ENCODE measurements at places on chromosomes 1 and 21.
A peak's percentile ranks its signal among the peaks of the same experiment; 100 is the strongest.

- DNase-seq = no peak
Observed at GRCh38 chr1:9753121-9753531, 70.6 kb downstream of the CLSTN1 start.

GRCh38 chr1:24403806-24404205, 9.8 kb downstream of the STPG1 start:
- no peak for DNase-seq

DNA sequence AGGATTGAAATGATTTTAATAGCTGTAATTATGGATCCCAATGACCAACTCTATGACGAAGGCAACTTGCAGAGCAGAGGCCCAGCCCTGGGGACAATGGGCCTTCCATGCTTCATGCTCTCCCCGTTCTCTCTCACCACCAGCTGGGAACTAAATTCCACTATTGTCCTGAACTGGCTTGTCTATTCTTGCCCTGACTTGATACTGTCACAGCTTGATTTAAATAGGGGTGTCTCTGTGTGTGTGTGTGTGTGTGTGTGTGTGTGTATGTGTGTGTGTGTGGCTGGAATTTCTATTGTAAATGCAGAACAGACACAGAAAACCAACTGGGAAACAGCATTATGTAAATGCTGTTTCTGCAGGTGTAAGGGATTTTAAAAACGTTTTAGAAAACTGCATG, 57.0 kb downstream of the SLC22A15 start:
- no peak for DNase-seq

DNA sequence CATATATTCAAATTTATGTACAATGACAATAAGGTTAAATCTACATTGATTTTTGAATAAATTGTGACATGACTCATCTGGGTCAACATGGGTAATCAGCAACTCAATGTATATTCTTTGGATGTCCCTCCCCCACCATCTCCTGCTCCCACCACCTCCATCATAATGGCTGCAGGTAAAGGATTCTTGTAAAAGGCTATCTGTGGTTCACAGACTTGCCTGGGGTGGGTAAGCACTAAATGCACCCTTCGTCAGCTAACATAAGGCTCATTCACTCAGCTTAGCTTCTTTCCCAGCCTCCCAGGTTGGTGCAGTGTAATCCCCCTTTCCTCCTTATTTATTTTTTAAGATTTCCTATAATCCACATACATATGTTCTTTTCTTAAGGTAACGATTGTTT, 355.7 kb upstream of the DPYD start:
- DNase-seq = no peak

DNA sequence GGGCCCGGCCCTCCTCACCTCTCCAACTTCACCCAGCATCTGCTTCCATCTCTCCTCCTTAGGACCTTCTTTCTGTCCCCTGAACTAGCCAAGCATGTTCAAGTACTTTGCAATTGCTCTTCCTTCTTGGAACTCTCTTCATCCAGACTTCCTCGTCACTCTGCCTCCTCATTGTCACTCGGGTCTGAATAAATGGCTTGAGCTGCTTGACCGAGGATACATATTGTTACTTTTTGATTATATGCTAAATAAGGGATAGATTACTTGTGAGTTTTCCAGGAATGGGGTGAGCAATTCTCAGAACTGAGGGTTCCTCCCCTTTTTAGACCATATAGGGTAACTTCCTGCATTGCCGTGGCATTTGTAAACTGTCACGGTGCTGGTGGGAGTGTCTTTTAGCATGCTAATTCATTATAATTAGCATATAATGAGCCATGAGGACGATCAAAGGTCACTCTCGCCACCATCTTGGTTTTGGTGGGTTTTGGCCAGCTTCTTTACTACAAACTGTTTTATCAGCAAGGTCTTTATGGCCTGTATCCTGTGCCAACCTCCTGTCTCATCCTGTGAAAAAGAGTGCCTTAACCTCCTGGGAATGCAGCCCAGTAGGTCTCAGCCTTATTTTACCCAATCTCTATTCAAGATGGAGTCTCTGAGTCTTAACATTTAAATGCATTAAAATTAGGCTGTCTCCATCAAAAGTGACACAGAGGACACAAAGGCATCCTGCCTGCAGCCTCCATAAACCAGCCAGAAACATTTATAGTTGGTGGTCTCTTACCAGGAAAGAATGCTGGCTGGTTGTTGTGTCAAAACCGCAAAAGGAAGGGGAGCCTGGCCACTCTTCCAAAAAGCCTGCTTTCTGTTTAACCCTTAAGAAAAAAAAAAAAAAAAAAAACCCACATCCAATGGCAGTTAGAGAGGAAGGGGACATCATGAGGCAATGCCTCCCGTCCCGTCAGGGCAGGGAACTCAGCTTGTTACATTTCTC, 179.3 kb downstream of the KAZN start:
- DNase-seq = no peak

DNA sequence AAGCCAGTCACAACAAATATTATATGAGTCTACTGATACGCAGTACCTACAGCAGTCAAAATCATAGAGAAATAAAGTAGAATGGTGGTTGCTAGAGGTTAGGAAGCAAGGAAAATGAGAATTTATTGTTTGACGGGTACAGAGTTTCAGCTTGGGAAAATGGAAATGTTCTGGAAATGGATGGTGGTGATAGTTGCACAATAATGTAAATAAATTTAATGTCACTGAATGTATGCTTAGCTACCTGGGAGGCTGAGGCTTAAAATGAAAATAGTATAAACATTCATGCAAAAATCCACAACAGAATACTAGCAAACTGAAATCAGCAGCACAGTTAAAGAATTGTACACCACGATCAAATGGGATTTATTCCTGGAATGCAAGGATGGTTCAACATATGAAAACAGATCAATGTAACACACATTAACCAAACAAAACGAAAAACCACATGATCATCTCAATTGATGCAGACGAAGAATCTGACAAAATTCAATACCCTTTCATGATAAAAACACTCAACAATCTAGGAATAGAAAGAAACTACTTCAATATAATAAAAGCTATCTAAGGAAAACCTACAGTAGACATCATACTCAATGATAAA, 10.7 kb downstream of the TUT4 start:
- DNase-seq = no peak

GRCh38 chr1:21833392-21833976, 21.4 kb downstream of the LDLRAD2 start:
- DNase-seq = no peak

- DNase-seq = no peak
Observed at GRCh38 chr1:161985301-161985822, 38.3 kb downstream of the OLFML2B start.

DNA sequence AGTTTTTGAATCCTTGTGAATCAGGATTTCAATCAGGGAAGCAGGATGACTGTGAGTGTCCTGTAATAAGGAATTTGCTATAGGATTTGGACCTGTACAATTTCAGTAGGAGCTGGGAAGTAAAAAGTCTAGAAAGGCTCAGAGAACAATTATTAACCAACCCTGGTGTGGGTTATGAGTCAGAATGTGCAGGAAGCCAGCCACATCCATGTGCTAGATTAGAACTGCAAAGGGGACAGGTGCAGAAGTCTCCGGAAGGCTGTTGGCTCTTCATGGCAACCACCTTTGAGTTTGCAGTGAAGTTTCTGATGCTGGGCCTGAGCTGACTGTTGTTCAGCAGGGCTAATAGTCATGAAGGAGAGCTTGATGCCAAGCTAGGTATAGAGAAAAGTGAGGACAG, 70.7 kb downstream of the SPATA46 start:
- no peak for DNase-seq

GRCh38 chr1:194469282-194469681, 1282.9 kb upstream of the B3GALT2 start:
- no peak for DNase-seq

DNA sequence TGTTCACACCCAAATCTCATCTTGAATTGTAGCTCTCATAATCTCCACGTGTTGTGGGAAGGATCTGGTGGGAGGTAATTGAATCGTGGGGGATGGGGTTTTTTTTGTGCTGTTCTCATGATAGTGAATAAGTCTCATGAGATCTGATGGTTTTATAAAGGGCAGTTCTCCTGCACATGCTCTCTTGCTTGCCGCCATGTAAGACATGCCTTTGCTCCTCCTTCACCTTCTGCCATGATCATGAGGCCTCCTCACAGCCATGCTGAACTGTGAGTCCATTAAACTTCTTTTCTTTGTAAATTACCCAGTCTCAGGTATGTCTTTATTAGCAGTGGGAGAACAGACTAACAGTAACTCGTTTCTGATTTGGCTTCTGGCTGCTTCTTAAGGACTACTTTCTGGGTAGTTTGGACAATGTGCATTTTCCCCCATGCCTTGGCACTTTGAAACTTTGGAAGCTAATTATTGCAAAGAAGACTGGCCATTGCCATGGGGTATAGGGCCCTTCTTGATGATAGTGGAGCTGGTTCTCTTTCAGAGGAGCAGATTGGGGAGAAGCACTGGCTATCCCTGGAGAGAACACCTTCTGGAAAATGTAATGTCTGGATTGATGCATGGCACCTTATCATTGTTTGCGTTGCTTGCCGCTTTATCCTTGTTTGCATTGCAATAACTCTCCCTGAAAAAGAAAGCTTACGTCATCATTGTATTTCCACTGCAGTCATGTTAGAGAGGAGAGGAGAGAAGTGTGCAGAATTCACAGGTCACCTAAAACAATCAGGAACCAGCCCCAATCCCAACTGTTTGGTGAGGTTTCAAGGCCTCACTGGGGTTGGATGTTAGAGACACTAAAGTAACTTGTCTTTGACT, 5.9 kb downstream of the CNIH3 start:
- DNase-seq = no peak

DNA sequence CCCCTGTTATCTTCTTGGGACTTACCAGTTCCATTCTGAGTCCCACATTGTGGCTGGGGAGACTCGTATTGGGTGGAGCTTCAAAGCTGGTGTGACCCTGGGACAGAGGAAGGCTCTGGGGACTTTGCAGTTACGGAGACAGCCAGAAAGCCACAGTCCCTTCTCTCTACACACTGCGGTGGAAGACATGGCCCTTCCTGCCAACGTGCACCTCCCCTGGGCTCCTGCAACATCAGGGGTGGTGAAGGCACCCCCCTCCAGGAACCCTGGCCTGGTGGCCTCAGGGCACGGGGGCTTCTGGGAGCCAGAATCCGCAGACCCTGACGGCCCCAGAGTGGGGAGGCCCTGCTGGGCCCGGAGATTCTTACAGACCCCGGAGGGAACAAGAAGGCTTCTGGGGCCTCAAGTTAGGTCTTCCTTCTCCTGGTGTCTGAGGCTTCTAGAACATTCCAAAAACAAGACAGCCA, 113.0 kb downstream of the SIK1 start:
- no peak for DNase-seq

GRCh38 chr1:20220036-20220435, 33.7 kb upstream of the PLA2G2C start:
- DNase-seq = peak; percentile 81

DNA sequence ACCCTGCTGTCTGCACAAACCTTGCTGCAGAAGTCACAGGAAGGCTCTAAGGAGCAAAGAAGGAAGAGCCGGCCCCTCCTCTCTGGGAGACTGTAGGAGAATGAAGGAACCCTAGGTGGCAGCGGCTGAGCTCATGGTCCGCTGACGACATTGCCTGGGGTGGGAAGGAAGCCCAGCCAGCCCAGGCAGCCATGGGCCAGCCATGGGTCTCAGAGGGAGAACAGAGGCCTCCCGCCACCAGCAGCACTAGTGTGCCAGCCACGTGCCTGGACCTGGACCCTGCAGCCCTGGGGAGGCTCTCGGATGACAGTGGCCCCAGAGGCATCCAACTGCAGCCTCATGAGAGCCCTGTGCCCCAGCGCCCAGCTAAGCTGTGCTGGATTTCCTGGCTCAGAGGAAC, 49.2 kb upstream of the POFUT2 start:
- no peak for DNase-seq

DNA sequence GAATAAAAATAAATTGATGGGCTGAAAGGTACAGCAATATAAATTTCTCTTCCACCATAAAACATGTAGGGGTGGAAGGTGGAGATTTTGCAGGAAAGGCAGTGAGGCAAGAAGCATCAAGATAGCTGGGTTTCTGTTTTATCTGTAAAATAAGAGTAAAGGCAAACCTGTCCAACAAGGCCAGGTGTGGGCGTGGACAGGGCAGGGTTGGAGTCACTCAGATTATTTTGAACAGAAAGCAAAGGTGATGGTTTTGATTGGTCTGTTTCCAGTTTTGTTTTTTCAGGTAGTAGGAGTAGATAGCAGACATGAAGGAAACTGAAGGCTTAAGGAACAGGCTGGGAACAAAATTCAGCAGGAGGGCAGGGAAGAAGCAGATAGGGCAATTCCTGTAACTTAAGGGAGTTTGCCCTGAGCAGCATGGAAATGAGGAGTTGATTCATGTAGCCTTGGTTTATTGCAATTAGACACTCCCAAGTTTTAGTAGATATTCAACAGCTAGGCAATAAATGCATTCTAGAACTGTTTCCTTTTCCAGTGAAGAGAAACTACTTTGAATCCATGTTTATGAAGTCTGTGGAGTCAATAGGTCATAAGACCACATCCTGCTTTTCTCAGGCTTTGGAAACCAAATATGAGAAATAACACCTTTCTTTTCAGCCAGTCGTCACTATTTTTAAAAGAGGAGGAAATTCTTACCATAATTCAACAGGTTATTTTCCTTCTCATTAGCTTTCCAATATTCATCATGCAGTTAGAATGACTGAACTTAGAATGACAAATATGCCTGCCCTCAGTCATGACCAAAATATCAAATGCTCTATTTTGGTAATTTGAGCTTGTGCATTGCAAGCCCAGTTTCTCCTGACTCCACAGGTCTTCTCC, 38.7 kb upstream of the CD55 start:
- DNase-seq = no peak

GRCh38 chr1:188406636-188407035, 1577.9 kb downstream of the PLA2G4A start:
- DNase-seq = no peak

DNA sequence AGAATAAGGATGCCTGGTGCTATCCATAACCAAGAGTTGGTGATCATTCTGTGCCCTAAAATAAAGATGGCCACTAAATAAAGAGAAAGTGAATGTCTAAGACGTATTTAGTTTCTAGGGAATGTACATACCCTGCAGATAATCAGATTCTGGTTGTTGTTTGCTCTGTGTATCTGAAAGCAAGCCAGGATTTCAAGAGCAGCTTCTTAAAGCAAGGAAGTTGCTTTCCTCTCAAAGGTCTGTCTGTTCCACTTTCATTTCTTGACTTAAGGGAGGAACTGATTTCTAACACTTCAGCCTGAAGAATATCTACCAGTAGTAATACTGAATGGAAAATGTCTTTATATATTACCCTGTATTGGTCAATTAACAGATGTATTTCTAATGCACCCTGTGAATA, 88.8 kb downstream of the KIF1B start:
- DNase-seq = no peak

- no peak for DNase-seq
Observed at GRCh38 chr1:248841702-248842395, 3.8 kb downstream of the ZNF672 start.
